Endothelial cell (in vitro differentiated cells): ENCODE measurements at places on chromosomes 12 and 14.

DNA sequence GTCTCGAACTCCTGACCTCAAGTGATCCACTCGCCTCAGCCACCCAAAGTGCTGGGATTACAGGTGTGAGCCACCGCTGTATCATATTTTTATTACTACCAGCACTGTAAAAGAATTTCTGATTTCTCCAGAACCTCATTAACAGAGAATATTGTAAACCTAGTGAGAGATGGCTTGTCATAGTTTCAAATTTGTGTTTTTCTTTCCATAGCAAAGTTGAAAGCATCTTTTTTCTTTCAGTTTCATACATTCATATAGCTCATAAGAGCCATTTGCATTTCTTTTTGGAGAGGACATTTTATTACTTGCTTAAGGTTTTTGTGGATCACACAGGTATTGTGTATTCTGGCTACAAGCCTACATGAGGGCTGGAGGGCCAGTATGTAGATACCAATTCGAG is 58.0 kb downstream of the MIS18BP1 start:
- no peak for DNase-seq

DNA sequence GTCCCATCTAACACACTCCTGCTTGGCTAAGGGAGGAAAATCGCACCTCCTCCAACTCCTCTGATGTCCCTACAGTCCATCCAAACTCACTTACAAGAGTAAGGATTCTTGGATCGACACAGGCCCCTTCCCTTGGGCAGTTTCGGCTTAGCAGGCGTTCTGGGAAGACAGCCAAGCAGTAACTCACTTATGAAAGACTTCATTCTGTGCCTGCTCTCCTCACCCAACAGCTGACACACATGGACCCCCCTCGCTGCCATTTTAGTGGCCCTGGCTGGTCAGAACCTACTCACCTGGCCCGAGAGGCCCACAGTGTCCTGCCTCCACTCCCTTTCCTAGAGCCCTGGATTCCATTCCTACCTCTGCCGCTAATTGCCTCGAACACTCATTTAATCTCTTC is 52.3 kb upstream of the BCL2L14 start:
- no peak for DNase-seq

DNA sequence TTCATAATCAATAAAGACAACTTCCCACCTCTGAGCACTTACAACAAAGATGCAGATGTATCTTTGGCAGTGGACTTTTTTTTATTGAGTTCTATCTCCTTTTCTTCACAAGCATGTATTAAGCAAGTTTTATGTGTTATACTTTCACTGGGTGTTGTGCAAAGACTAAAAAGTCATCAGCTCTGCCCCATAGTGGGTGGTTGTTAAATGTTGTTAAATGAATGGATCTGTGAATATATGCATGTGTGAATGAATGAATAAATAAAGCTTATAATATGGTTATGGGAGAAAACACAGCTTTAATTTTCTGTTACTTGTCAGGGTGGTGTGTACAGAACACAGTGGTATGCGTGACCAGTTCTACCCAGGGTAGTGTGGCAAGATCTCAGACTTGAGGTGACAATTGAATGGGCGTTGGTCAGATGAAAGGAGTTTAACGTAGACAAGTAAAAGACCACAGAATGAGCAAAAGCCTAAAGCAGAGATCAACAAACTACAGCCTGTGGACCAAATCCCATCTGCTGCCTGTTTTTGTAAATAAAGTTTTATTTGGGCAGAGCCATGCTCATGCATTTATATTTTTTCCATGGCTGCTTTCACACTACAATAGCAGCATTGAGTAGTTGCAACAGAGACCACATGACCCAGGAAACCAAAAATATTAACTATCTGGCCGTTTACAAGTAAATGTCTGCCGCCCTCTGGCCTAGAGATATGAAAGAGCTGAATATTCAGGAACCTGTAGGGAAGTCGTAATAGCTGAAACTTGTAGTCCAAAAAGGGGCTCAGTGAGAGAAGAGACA is 207.4 kb upstream of the EEA1 start:
- no peak for DNase-seq

DNA sequence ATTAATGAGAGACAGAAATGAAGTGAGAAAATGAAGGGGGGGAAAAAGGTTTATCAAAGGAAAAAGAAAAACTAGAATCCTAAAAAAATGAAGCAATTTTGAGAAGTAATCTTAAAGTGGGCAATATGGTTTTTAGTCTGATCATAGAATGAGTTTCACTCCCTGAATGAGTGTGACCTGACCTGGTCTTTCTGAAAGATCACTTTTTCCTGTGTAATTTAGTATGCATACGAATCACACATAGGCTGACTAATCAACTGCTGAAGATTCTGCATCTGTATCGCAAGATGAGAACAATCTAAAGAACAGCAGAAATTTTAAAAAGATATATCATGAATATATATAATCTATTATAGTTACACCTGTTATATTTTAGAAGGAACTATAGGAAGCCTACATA is 11.3 kb downstream of the GNPTAB start:
- DNase-seq: no peak

DNA sequence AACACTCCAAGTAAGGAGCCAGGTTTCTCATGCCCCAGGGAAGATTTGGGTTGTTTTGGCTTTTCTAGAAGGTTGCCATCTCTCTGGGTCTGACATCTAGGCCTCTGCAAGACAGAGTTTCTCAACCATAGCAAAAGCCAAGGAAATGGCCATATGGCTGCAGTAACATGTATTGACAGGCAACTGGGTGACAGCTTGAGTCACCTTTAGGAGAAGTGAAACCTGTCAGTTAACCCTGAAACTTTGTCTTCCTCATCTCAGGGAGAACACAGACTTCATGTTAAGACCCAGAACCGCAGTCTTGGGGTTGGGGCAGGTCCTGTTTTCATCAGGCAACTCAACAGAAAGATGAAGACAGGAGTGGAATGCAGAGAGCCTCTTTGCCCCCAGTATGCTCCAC is 46.0 kb upstream of the PLBD1 start:
- no peak for DNase-seq

DNA sequence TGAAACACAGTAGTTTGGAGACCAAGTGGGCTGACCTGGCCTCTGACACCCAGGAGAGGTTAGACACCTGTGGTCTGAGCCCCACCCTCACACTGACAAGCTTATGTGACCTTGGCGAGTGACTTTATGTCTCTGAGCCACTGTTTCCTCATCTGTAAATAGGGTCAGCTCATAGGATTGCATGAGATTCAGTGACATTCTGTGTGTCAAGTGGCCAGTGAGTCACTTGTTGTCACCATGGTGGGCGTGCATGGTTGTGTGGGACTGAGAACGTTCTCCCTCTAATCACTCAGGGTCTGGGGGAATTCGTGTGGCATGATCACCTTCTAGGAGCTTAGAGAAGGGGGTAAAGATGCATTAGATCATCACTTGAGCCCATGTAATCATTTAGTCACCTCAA is 146.4 kb downstream of the PHETA1 start:
- no peak for DNase-seq

GRCh38 chr12:131850856-131851559 is 22.8 kb downstream of the MMP17 start:
- DNase-seq: no peak

DNA sequence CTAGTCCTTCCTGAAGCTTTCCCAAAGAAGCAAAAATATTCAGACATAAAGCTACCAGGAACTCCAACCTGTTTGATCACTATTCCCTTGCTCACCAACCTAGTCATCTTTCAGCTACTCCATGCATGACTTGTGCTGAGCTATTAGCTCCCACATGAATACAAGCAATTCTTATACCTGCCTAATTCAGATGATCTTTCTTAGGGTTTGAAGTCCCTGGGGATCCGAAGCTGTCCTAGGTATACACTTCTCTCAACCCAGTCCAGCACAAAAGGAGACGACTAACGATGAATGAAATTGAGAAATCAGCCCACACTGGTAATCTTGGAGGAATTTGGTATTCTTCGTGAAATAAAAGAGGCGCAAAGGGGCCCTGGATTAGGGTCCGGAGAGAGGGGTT is 631 bp upstream of the PTGR2 start:
- DNase-seq: no peak

- DNase-seq: no peak
Measured at GRCh38 chr14:70121521-70121920, 67.2 kb downstream of the SLC8A3 start.

DNA sequence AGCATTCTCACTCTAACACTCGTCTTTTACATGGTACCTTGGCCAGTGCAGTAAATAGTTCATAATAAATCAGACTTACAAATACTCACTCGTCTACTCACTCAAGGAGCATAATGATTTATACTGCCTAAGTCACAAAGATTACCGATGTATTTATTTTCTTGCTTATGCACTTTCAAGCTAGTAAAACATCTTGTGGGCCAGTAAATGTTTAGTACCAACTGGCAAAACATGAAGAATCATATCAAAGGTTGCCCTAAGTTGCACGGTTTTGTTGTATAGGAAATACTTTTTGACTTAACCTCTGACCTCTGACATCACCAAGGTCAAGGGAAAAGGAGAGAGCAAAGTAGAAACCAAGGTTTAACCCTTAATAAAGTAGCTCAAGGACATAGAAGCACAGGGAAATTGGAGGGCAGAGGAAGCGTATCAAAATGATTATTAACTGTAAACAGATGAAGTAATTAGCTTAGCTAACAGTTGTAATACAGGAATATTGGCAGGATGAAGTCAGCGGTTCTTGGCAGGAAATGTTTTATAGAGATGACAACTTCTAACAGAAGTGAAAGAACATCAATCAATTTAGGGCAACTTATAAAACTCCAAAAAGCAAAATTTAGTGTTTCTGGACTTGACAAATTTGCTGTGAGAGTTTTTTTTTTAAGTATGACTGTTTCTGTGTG is 131.9 kb downstream of the HMGA2 start:
- DNase-seq: no peak

GRCh38 chr14:32134448-32135097 is 57.5 kb downstream of the ARHGAP5 start:
- DNase-seq: no peak

- DNase-seq: no peak
Measured at GRCh38 chr12:116390401-116391335, 113.2 kb upstream of the MED13L start.

- DNase-seq: no peak
Measured at GRCh38 chr12:113392988-113393579, 10.6 kb downstream of the SDS start.

DNA sequence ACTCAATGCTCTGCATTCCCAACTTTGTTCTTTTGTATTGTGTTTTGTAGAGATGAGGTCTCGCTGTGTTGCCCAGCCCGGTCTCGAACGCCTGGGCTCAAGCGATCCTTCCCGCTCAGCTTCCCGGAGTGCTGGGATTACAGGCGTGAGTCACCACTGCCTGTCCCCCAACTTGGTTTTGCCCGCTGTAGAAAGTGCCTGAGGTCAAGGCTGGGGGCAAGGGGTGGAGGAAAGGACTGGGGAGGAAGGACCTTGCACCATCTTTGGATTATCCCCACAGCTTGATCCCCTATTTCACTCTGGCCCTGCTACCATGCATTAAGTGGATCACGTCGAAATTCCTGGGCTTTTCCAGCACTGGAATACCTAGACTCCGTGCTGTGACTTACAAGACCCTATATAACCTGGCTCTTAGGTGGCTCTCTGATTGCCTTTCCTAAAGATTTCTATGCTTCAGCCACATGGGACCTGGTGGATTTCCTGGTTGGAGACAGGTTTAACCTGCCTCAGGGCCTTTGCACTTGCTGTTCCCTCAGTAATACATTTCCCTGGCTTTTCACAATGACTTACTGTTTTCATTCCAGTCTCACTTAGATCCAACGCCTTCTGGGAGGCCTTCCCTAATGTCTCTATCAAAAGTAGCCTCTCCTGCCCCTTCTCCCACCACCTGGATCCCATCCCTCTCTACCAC is 608 bp upstream of the PIANP start:
- DNase-seq: no peak

DNA sequence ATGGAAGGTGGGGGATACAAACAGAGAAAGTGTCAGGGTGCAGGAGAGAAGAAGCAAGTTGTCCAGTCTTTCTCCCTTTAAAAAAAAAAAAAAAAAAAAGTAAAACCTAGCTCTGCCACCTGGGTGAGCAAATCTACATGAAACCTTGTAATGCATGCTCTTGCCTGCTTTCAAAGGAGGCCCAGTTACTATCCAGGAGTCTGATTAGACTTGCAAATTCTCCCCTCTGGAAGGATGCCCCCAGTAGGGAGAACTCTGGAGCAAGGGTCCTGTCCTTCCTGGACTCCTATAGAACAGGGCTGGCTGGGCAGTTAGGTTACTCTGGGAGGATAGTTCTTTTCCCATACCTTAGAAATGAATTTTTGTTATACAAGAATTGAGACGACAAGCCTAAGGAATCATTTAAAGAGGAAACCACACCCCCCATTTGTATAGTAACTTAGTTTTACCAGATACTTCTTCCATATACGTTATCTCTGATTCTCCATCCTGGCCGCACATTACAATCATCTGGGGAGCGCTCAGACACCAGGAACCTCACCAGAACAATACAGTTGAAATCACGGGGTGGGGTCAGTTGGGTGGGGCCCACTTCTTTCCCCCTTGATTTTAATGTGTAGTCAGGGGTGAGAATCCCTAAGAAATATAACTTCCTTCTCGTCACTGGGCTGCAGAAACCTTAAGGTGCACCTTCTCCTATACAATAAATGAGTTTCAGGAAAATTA is 30.5 kb downstream of the RAB35 start:
- no peak for DNase-seq

DNA sequence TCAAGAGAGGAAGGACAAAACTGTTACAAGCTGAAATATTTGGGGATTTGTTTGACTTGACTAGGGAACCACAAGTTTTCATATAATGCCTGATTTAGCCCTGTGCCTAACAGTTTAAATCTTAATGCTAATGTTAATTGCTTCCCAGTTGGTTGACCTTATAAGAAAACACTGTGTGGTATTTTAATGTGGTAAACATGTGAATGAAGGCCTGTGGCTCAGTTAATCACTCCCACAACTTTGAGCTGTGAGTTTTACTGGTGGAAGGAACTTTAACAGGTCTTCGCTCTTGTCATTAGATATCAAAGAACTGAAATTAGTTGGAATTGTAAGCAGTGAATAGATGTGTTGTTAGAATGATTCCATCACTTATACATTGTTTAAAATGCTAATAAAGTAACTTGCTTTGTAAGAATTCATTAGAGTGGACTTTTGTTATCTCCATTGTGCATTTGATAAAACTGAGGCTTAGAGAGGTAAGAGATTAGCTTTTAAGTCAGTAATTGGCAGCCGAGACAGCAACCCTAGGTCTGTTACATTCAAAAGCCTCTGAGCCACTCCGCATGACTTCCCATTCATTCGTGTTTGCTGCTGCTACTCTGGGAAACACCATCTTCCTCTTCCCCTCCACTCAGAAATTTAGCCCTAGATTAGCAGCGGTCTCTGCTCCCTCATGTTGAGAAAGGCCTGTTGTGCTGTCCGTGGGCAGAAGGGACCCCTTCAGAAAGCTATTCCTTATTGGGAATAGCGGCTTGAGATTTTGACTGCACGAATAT is 1.0 kb upstream of the TBK1 start:
- peak; percentile 5 for DNase-seq

GRCh38 chr12:63862969-63863230 is 18.4 kb downstream of the SRGAP1 start:
- no peak for DNase-seq

- peak; percentile 9 for DNase-seq
Measured at GRCh38 chr12:15858353-15858752, 23.8 kb upstream of the STRAP start.

- no peak for DNase-seq
Measured at GRCh38 chr12:71282020-71282419, 124.2 kb upstream of the TSPAN8 start.
